ENCODE measurements at places on chromosomes 2 and 18.
A peak's percentile ranks its signal among the peaks of the same experiment; 100 is the strongest.

- peak; percentile 2 for ATAC-seq
Measured at GRCh38 chr2:127525691-127526131, 578 bp downstream of the IWS1 start.

DNA sequence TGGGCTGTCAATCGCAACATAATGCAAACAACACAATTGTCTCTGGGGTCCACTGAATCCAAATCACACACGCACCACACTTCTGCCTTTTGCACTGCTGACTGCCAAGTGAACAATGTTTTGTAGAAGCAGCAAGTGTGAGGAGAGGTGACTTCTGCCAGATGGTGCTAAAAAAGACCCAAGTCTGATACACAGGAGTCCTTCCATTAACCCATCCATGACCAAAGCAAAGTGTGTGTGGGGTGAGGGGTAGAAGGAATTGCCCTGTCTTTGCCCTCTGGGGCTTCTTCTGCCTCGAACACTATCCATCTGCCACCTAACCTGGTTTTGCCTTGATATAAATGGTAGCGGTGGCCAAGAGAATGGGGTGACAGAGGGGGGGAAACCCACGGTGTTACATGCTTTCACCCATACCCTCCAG, 50.0 kb downstream of the C2orf42 start:
- ATAC-seq = no peak

- no peak for ATAC-seq
Measured at GRCh38 chr2:114192362-114192761, 250.1 kb upstream of the DPP10 start.

- no peak for ATAC-seq
Measured at GRCh38 chr2:132538331-132538855, 121.8 kb downstream of the GPR39 start.

DNA sequence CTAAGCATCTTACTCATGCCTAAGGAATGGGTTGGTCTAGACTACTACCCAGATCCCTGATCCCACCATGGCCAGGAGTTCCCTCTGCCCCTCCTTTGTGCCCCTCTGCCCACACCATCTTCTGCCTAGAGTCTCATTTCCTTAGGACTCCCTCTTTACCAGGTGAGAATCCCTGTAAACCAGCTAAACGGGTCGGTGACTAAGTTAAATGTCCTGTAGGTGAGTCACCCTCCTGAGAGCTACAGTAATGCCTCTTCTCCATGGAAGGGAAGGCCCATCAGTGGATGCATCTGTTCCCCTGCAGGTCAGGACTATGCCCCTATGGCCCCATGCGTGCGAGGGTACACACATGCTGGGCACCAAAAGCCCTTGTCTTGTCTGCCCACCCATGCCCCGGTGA, 25.4 kb downstream of the PTGR3 start:
- no peak for ATAC-seq

GRCh38 chr2:26696351-26696816, 3.9 kb downstream of the KCNK3 start:
- ATAC-seq = no peak

GRCh38 chr2:156647377-156648010, 211.3 kb downstream of the GPD2 start:
- ATAC-seq = no peak

- ATAC-seq = no peak
Measured at GRCh38 chr18:13559754-13560153, 166.6 kb downstream of the FAM210A start.

- ATAC-seq = no peak
Measured at GRCh38 chr2:13089971-13090370, 373.2 kb downstream of the TRIB2 start.

GRCh38 chr18:7637269-7637668, 70.2 kb downstream of the PTPRM start:
- no peak for ATAC-seq

- peak; percentile 47 for ATAC-seq
Measured at GRCh38 chr2:138522556-138522955, 21.0 kb downstream of the SPOPL start.

DNA sequence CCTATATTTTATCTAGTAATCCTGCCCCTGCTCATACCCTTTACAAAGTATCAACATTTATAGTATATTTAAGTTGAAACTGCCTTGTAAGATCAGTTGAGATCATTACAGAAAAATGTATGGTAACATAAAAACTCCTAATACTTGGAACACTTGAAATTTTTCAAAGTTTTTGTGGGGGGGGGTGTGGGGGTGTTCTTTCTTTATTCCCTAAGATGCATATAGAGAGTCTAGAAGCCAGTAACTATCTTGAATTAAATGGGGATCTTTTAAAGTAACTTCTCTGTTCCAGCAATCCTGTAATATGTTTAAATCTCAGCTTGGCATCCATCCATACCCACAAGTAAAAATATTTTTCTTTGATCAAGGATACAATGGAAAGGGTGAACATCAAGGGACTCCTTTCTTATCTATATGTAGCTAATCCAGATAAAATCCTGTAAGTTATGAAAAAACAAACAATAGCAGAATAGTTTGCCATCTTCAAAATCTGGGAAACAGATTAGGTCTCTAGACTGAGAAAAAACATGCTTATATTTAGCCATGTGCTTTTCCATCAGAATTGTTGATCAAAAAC, 455.3 kb downstream of the MEIS1 start:
- no peak for ATAC-seq

- ATAC-seq = peak; percentile 88
Measured at GRCh38 chr2:231662028-231662810, 46.1 kb upstream of the PTMA start.

DNA sequence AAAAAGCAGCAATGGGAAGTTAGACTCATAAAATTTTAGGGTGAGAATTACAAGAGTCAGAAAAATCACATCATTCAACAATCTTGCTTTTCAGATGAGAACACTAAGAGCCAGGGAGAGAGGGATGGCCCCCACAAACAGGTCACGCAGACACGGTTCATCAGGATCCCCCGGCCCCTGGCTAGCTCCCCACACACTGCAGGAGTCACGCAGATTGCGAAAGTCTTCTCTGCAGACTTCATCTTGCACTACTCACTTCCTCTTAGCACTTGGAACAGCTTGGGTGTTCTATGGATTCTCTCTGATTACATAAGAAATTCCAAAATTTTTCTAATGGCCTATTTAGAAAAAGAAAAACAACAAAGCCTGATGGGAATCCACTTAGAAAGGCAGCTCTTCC, 21.6 kb upstream of the SULT1C2 start:
- no peak for ATAC-seq

DNA sequence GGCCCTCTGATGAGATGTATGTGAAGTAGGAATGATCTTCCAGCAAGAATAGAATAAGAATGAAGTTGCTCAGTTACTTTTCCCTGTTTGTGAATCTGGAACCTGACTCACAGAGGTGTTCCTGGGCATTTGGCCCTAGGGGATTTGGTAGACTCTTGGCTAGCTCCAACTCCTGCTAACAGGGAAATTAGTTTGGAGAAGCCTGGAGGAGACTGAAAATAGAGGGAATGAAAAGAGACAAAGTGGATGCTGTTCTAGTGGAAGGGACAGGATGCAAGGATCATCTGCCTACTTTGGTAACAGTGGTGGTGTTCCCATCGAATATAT, 19.6 kb downstream of the TMEM17 start:
- no peak for ATAC-seq

GRCh38 chr18:38460657-38461056, 895.1 kb upstream of the CELF4 start:
- no peak for ATAC-seq

- no peak for ATAC-seq
Measured at GRCh38 chr18:11989966-11990380, 8.7 kb downstream of the IMPA2 start.

DNA sequence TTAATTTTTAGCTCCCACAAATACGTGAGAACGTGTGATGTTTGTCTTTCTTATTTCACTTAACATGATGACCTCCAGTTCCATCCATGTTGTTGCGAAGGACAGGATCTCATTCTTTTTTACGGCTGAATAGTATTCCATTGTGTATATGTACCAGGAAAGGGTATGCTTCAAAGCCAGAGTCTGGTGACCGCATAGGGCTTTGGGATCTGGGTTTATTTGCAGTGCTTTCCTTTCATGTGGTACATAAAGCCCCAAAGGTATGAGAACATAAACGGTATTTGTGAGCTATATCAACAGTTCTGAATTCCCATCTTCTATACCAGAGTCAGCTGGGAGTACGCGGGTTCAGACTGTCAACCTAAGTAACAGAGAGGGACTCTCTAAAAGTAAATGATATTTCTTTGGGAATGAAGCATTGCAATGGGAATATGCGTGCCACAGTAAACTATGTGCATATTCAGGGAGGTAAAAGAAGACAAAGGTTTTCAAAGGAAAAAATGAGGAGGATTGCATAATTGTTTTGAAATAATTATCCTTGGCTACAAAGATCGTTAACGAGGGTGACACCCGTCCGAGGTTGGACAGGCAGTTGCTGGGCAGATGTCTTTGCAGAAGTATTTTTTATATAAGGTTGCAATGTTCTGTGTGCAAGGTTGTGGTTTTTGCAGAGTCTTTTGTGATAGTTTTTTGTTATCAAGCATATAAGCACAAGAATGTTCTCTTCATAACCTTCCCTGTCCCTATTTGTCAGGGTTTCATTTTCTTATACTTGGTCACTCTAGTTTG, 24.4 kb downstream of the CRYGD start:
- no peak for ATAC-seq

DNA sequence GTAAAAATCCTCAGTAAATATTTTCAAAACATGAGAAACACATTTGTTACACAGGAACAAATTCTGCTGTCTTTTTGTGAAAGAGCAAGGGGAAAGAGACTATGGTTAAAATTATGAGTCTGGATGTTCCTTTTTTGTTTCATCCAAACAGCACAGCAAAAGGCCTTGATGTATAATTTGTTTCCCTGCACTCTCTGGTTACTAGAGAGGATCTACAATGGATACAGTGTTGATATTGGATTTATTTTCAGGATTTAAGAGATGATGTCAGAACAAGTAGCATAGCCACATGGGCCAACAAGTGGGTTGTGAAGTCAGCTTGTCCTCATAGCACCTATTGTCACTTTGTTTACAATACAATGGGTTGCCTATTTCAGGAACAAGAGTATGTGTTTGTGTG, 11.3 kb upstream of the ERBB4 start:
- ATAC-seq = no peak

GRCh38 chr2:64853894-64854293, 135.3 kb upstream of the SLC1A4 start:
- no peak for ATAC-seq

GRCh38 chr2:5060956-5061355, 631.2 kb upstream of the SOX11 start:
- no peak for ATAC-seq

GRCh38 chr2:191329841-191330240, 84.6 kb downstream of the MYO1B start:
- ATAC-seq = no peak

DNA sequence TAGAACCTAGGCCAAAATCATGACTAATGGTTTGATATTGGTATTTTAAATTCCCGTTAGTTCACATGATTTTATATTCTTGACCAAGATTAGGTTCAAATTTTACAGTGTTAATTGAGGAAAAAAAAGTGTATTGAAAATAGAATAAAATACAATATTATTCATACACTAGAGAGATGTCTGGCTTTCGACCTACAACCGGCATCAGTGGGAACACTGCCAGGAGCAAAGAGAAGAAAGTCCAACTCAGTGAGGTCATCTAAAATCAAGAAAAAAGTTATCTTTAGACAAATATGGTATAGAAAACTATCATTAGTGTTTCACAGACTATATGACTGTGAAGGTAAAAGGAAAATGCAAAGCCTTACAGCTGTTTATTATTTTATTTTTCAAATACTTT, 81.5 kb downstream of the PIGN start:
- no peak for ATAC-seq

GRCh38 chr2:188664416-188664815, 309.8 kb upstream of the COL3A1 start:
- no peak for ATAC-seq

DNA sequence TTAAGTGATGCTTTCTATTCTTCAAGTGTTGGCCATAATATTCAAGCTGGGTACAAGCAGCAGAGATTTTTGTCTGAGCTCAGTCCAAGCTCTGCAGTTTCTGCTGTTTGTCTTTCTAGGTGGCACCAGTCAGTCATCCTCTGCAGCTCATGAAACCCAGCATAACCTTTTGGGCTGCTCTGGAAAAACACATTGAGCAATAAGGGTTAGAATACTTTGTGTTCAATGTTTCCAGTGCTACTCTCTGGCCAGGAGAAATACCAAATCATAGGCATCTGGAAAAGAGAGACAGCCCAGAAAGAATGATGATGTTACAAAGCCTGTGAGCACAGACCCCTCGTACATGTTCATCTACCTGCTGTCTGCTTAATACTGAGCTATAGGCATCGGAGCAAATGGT, 19.5 kb upstream of the WIPF1 start:
- ATAC-seq = no peak

DNA sequence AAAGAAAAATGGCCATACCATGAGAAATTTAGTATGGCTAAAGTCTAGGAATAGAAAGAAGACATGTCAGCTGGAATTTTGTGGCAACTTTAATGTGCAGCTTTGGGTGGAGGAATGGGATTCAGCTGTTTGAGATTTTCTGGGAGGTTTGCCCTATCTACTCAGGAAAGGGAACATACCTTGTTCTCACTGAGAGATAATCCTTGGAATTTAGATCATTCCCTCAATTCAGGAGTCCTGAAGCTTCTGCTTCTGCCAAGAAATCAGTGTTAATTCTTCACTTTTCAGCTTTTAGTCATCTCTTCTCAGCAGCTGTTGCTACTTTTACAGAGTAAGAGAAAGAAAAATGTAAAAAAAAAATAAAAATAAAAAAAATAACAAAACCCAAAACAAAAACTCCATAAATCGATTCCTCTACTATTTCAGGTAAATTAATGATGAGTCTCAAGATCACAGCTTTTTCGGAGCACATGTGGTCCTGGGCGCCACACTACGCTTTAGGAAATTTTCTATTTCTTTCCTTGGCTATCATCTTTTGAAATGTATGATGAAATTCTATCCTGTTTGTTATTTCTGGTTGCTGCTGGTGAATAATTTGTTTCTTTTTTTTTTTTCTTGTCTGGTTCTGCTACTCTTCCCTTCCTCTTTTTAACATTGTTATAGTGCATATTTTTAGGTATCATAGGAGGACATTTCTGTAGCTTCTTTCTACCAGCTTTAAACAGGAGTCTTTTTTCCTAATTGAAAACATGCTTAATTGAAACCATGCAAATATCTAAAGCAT, 18.9 kb upstream of the BAZ2B start:
- no peak for ATAC-seq

DNA sequence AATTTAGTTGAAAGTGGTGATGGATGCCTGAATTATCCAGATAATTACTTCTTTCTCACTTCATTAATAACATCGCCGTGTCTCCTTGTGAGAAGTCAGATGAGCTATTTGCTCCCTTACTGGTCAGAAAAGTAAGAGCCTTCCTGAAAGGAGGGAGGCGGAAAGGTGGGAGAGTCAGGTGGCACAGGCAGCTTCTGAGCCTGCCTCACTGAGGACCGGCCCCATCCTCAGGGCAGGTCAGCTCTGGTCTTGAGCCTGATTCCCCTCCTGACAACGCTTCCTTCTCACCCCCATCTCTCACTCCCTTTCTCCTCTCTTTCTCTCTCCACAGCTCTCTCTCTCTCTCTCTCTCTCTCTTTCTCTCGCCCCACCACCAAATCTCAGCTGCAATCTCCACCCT, 10.1 kb upstream of the APOB start:
- no peak for ATAC-seq

GRCh38 chr2:12486205-12487118, 230.3 kb upstream of the TRIB2 start:
- peak; percentile 42 for ATAC-seq

GRCh38 chr2:106638043-106638442, 150.9 kb downstream of the CD8B2 start:
- no peak for ATAC-seq

Measured in stimulated activated memory B cell treated with anti-CD40 and anti-IgM and Interleukin-4, amounts not matched to agents 10 μg/mL and 1 μg/mL and 100 μg/mL, for 72 hours (primary cell).